ENCODE measurements at places on chromosomes 7 and 10. TPM values are rescaled to one million over a fixed set of nuclear protein-coding genes. Genes with fewer than 3 reads are reported as not detected.
A peak's percentile ranks its signal among the peaks of the same experiment; 100 is the strongest.

- no peak for DNase-seq
These were observed 976.3 kb upstream of the LRRTM3 start for GRCh38 chr10:65949526-65949925.

TNS3 gene
- total RNA-seq = 533 TPM

UCMA gene
- total RNA-seq = not detected

LRRC27 gene
- total RNA-seq = 15.7 TPM

GRCh38 chr10:130418731-130419130 lies 282.5 kb downstream of the GLRX3 start:
- no peak for DNase-seq

DNA sequence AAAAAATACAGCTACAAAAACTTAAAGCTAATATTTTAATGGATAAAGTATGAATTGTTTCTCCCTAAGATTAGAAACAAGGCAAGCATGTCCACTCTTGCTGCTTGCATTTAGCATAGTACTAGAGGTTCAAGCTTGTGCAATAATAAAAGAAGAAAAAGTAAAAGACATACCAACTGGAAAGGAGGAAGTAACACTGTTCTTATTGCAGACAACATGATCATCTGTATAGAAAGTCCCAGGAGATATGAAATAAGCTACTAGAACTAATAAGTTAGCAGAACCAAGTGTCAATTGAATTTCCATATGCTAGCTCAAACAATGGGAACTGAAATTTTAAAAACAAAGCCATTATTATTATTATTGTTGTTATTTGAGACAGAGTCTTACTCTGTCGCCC lies 20.0 kb upstream of the RABGEF1 start:
- no peak for DNase-seq

TRIP6 gene
- 3.2 TPM for total RNA-seq

- DNase-seq = no peak
These were observed 37.3 kb downstream of the INPP5A start for GRCh38 chr10:132574783-132575319.

- peak; percentile 63 for DNase-seq
These were observed 480.5 kb downstream of the PHTF2 start for GRCh38 chr7:78279032-78279431.

LRIT1 gene
- not detected for total RNA-seq

DNA sequence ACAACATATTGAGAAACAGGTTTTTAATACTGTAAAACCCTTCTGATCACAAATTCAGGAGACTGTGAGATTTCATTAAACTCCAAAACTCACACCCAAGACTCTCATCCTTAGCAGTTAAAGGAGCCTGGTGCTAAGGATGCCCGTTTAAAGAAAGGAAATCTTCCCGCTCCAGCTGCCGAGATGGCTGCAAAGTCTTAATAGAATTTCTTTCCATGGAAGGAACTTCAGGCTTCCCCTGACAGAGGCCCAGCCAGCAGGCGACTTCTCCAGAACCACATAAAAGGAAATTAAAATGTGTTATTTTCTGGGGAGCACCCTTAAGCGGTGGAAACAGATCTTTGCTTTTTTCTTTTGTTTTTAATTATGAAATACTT lies 104.7 kb upstream of the CHST15 start:
- DNase-seq = no peak

GRCh38 chr7:100854146-100854895 lies 1.8 kb downstream of the SLC12A9 start:
- no peak for DNase-seq

C1QL3 gene
- total RNA-seq = not detected

GRCh38 chr10:6383096-6383812 lies 180.5 kb downstream of the PFKFB3 start:
- DNase-seq = no peak

DNA sequence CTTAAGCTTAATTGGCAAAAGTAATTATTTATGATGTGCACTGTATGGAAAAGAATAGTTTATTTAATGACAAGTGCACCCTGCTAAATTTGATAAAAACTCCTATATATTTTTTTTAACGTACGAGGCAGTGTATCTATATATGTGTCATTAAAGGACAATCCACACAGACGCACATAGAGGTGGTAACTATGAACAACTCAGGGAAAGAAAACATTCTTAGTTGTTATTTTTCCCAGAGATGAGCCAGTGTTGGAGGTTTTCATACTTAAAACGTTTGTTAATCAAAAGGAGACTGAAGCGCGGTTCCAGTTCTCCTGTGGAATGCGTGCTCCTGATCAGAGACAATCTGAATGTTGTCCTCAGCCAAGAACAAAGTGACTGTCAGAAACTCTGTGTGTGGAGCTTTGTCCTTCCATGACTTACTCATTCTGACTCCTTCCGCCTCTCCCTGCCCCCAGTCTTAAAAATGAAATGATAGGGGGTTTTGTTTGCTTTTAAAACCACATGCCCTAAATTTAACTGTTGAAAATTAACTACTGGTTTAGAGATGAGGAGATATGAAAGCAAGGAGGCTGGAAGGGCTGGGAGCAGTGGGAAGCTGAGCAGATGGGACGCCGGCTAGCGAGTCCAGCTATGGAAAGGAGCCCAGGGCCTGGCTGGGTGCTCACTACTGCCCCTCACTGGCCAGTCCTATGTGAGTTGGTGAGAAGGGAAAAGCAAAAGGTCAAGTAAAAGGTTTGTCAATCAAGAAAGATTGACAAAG lies 99.6 kb downstream of the SVIL start:
- peak; percentile 22 for DNase-seq

DNA sequence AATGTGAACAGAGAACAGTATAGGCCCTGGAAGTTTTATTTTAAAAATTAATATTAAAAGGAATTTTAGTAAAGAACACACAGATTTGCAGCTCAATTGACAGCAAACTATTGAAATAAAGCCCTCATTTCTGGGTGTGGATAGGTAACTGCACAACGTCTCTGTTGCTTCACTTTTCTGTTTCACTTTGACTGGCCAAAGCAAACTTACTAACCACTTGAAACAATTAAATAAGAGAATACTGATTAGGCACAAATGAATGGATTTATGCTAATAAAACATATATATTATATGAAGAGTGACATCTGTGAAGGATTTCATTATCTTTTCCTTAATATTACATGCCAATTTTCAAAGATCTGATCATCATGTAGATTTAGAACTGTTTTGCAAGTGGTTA lies 11.9 kb downstream of the ZNF804B start:
- no peak for DNase-seq

MKX gene
- total RNA-seq = not detected

- no peak for DNase-seq
These were observed 1303.0 kb downstream of the GATA3 start for GRCh38 chr10:9357471-9357870.

VAX1 gene
- 4.6 TPM for total RNA-seq

DNA sequence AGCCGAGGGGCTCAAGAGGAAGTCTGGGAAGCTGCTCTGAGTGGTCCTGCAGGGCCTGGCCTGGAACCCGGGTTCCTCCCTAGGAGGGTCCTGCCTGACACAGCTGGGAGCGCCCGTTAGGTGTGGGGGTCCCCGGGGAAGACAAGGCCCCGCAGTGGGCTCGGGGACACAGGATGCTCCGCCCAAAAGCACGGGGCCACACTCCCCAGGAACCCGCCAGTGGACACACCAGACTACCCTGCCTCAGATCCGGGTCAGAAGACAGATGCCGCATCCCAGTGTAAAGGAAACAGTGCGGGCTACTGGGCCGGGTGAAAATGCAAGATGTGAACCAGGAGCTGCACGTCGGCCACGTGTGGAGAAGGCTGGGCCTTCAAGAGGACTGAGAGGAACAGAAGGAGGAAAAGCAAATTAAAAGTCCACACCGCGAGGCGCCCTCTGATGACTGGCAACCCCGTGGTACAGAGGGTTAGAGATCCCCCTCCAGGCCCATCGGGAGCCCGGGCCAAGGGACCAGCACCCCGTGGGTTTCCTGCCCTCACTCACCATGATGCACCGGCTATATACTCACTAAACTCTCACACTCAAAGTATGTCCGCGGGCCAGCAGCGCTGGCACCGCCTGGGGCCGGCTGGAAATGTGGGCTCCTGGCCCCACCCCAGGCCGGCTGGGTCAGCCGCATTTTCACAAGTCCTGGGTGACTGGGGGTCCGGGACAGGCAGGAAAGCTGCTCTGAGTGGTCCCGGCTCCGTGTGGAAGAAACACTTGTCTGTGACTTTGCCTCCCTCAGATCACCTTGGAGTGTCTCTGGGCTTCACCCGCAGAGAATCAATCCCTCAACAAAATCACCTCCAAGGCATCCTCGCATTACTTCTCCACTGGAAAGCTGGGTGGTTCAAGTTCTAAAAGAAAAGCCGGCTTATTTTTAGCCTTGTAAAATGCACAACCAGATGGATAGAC lies 6.1 kb downstream of the STK32C start:
- DNase-seq = no peak

DNA sequence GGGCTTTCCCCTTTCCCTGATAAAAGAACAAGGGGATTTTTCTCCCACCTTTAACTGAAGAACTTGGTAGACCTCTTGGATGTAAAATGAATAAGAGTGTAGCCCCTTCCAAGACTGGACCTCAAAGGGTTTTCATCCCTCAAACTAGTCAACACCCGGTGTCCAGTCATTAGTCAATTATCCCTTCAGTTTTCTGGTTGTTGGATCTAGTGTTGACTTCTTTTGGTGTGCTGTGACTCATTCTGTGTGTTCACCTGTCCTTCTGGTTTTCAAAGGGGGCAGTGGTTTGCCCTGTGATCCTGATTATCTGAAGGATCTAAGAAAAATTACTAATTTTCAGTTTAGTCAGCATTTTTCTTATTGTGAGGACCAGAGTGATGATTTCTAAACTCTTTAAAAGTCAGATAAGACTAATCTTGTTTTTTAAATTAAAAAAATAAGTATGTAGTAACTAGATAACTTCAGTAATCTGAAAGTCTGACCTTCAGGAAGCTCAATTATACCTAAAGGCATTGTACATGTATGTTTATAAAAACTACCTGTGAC lies 583.5 kb downstream of the CNTNAP2 start:
- DNase-seq = no peak

DNA sequence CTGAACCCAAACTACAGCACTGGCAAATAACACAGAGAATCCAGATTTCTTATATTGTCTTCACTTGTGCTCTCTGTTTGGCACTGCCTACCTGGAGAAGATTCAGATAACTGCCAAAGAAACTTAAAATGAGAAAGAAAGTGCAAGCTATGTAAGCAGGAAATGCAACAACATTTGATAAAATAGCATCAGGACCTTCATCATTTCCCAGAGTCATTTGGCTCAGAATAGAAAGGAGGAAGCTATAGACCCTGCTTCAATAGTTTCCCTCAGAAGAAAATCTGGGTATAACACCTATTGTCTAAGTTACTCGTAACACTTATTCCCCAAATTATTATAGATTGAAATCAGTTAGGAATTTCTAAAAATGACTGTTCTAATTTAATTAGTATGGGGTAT lies 56.2 kb downstream of the CC2D2B start:
- no peak for DNase-seq

PNLIPRP3 gene
- total RNA-seq = not detected

CYP2E1 gene
- total RNA-seq = 1.1 TPM

DNA sequence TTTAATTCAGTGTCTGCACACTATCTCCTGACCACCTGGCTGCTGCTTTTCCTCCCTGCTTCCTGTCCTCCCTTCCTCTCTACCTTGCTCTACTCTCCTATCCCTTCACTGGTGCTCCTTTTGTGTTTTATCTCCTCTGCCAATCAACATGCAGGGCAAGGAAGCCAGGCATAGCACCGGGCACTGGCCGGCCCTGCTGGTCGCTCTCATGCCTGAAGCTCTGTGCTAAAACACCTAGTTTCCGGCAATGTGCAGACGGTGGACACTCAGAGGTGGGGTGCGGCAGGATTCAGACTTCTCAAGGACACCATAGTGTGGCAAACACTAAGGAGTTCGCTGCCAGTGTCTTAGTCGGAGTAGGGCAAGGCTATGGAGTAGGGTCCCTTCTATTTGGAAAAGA lies 177.1 kb downstream of the PRKCQ start:
- DNase-seq = no peak

GRCh38 chr7:4724648-4725013 lies 42.5 kb downstream of the FOXK1 start:
- DNase-seq = no peak

PTPN20 gene
- total RNA-seq = 9.5 TPM

DNA sequence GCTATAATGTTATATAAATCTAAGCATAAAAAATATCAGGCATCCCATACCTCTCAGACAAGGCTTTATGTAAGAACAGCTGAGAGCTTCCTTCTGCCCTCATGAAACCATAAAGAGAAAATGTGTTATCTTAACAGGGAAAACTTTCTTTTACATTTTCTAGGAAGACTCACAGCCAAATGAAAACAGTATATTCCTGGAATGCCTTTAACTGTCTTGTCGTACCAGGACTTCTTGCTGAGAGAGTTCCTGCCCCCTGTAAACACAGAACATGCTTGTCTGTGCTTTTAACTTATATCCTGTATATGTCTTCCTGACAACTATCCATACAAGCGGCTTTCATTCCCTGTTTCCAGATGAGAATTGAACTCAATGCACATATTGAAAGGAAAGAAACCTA lies 64.8 kb upstream of the AHR start:
- DNase-seq = peak; percentile 22

DNA sequence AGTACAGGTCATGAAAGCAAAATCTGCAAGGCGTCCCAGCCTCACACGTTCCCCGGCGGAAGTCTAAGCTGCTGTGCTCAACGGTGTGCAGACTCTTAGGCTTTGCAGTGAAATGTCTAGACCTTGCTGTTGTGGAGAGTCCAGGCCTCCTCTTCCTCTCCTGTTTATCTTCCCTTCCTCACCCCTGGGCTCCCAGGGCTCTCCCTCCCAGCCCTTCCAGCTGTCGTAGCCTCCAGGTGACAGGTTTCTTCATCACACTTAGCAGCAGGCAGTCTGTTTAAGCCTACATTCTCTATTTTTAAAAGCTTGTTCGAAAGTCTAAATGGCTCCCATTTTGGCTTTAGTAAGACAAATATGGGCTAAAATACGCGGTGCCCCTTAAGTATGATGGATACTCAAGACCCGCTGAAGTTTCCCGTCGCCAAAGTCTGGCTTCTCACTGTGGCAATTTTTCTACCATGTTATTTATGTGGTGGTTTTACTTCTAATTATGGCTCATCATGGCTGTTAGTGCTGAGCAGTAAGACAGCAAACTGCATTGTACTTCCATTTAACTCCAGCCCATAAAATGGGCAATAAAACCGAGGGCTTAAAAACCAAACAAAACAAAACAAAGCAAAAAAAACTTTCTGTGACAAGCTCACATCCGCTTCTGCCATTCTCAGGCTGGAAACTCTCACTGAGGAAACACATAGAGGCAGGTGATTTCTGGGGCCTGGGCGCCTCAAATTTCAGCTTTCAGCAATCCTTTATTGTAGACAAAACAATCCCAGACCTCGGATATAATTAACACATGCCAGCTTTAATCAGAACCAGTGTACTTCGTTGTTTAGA lies 243.2 kb downstream of the SNX10 start:
- DNase-seq = no peak

GRCh38 chr7:11613292-11613930 lies 218.6 kb downstream of the THSD7A start:
- DNase-seq = no peak

- no peak for DNase-seq
These were observed 230.1 kb upstream of the CELF2 start for GRCh38 chr10:10787586-10787985.

C7orf25 gene
- total RNA-seq = 10.0 TPM
